Tibial nerve (tissue), 4 donors: ENCODE measurements at places on chromosomes 3 and 15.

DNA sequence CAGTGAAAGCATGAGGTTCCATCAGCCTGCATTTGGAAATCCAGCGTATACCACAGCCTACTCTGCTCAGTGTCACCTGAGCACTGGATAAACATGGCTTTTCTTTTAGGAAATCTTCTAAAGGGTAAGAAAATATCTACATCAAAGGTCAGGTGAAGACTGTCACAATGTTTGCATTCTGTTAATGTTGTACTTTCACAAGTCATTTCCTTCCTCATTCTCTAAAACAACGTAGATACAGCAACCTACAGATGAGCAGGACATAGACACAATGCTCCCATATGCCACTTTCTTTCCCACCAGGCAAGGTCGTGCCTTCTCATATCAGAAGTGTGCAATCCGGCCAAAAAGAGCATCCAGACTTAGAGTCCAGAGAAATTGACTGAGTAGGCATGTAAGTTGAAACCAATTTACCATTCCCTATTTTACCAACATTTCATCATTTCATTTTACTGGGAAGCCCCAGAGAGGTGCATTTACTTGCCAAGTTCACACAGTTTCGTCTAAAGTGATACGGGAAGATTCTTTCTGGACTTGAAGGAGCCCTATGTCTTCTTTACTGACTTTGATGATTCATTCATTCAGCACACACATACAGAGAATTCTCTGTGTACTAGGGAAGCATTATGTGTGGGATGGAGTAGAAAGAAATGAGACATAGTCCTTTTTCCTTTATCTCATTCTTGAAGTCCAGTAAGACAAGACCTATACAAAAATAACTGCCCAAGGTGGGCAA, 30.6 kb upstream of the LPP start:
- no peak for DNase-seq

DNA sequence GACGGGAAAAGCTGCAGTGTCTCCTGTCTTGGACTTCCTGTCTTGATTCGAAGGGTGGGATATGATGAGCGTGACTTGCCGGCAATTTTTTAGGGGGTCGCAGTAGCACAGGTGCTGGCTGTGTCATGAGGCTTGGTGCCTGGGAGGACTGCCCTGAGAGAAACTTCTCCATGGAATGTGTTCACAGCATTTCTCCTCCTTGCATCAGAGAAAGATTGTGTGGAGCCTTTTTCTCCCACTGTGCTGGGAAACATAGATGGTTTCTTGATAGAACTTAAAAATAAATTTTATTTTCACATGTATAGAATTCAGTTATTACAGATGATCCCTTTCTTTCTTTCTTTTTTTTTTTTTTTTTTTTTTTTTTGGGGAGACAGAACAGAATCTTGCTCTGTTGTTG, 121.4 kb downstream of the KLHL25 start:
- no peak for DNase-seq

GRCh38 chr15:81176291-81176893, 20.3 kb upstream of the IL16 start:
- DNase-seq: no peak

DNA sequence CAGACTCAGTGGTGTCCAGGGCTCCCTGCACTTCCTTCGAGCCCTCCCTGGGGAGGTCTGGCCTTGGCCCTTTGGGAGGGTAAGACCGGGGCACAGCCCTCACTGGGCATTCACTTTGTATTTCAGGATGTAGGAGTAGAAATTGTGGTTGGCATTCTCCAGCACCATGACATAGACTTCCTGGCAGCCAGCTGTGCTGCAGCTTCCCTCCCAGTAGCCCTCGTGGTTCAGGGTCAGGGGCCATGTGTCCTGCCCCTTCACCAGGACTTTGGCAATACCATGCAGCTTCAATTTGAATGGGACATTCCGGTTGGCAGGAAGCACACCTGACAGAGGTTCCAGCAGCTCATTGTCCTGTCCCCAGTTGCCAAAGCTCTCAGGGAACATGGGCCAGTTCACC, 47.3 kb downstream of the KY start:
- DNase-seq: no peak

- no peak for DNase-seq
Measured at GRCh38 chr15:31217566-31218270, 108.9 kb upstream of the KLF13 start.

DNA sequence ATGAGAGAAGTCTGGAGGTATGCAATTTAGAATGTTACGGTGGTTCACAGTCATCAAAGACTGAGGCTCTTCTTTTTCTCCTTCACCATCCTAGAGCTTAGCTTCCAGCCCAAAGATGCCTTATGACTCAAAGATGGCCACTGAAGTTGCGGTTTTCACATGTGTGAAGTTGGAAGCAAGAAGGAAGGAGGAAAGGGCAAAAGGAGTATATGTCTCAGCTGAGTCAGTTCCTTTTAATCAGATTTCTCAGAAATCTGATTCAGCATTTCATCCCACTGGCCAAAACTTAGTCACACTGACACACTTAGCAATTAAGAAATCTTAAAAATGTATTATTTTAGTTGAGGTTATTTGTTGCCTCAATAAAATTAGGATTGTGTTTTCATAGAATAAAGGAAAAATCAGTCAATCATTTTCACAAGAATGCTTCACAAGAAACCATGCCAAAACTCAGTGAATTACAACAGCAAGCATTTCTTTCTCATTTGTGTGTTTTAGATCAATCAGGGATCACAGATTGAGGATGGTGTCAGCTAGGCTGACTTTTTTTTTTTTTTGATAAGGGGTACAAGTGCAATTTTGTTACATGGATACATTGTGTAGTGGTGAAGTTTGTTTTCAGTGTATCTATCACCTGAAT, 211.1 kb upstream of the GADL1 start:
- no peak for DNase-seq

- DNase-seq: no peak
Measured at GRCh38 chr15:42385206-42385979, 26.1 kb downstream of the CAPN3 start.

DNA sequence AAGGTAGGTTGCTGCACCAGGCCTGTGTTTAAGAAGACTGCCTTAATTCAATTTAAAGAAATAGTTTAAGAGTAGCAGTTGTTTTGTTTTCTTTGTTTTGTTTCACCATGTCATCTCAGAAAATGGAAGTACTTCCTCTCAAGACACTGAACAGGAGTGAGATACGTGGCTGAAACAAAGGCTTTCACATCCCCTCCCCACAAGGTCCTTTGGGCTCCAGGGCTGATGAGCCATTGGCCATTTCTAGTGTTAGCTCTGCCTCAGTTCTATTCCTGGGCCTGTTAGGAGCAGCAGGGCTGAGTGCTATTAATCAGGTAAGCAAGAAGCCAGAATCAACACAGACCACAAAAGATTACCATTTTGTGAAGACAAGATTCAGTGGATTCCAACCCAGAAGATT, 132.8 kb downstream of the KCNAB1 start:
- no peak for DNase-seq
